ENCODE measurements at places on chromosomes 4 and X. TPM values are rescaled to one million over a fixed set of nuclear protein-coding genes. Genes with fewer than 3 reads are reported as not detected.

- no peaks in the 10 kb centered on the region for H3K4me1 ChIP-seq
- peaks cover 3% of the 10 kb centered on the region for H3K27me3 ChIP-seq
- no peak for DNase-seq
- H3K4me3 ChIP-seq, result no peak overlapping the region
These were observed 15.3 kb downstream of the CPZ start for GRCh38 chr4:8607603-8608481.

The ENPEP gene
- total RNA-seq, result 1.3 TPM

- no peak for DNase-seq
- H3K36me3 ChIP-seq, result no peaks in the 10 kb centered on the region
- no peaks in the 10 kb centered on the region for H3K27me3 ChIP-seq
- H3K4me1 ChIP-seq, result no peaks in the 10 kb centered on the region
- H3K4me3 ChIP-seq, result no peak overlapping the region
These were observed 28.0 kb downstream of the SCD5 start for GRCh38 chr4:82770607-82771006.

- H3K4me3 ChIP-seq, result peak overlapping the region; percentile 41
- no peaks in the 10 kb centered on the region for H3K4me1 ChIP-seq
- H3K27me3 ChIP-seq, result no peaks in the 10 kb centered on the region
- H3K36me3 ChIP-seq, result no peaks in the 10 kb centered on the region
- DNase-seq, result no peak
- H3K27ac ChIP-seq, result peak overlapping the region; percentile 61
These were observed 603 bp downstream of the NDNF start for GRCh38 chr4:121071640-121072223.

The CT45A2 gene
- total RNA-seq, result not detected

DNA sequence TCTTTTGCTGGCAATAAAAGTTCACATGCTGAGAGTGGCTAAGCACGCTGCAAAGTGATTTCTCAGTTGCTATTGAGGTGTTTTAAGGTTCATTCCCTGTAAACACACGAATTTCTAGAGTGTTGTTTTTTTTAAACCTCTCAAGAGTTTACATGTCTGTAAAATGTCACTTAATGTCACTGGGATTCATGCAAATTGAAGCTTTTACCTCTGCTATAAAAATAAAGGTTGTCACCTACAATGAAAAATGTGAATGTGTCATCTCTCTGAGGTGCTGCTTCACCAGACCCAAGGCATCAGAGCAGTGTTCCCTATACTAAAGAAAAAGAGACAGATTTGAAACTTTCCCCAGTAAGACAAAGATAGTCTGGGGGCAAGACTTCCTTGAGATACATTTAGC is 127.0 kb downstream of the PPA2 start:
- no peak for DNase-seq
- no peak overlapping the region for H3K4me3 ChIP-seq
- no peaks in the 10 kb centered on the region for H3K27me3 ChIP-seq

- peak; percentile 8 for DNase-seq
- H3K27ac ChIP-seq, result no peak overlapping the region
- H3K4me3 ChIP-seq, result no peak overlapping the region
- no peaks in the 10 kb centered on the region for H3K36me3 ChIP-seq
- H3K4me1 ChIP-seq, result no peaks in the 10 kb centered on the region
These were observed 18.4 kb downstream of the IL21 start for GRCh38 chr4:122602277-122603142.

The UNC5C gene
- 1.8 TPM for total RNA-seq

The NIPAL1 gene
- 5.4 TPM for total RNA-seq

DNA sequence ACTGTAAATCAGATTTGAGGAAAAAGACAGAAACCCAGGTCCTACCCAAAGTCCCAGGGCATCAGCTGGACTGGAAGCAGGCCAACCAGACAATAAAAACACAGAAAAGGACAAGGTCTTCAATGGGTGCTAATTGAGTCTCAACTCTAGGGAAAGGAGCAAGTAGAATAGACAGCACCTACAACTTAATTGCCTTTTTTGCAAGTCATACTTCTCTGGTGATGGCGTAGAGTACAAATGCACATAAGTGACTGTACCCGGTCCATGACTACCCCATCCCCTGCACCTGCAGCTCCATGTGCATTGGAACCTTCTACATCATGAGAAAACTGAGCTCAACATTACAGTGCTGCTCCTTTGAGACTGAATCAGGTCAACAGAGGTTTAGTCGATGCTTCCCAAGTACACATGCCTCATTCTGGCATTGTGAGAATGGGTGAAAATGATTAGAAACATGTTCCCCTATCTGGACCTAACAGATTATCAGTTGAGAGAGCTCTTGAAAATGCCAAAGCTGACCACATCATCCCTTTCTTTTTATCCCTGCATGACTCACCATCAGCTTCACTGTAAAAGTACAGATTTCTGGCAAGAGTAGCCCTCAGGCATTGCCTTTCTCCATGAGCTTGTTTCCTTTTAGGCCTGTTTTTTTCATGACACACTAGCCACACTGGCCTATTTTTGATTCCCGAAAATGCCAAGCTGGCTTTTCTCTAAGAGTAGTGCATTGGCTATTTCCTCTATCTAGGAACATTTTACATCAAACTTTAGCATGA is 298.3 kb downstream of the HS3ST1 start:
- no peaks in the 10 kb centered on the region for H3K4me1 ChIP-seq
- H3K27me3 ChIP-seq, result no peaks in the 10 kb centered on the region
- no peak for DNase-seq
- no peak overlapping the region for H3K4me3 ChIP-seq
- no peaks in the 10 kb centered on the region for H3K36me3 ChIP-seq
- no peak overlapping the region for H3K27ac ChIP-seq

The SUV39H1 gene
- total RNA-seq, result 7.4 TPM

DNA sequence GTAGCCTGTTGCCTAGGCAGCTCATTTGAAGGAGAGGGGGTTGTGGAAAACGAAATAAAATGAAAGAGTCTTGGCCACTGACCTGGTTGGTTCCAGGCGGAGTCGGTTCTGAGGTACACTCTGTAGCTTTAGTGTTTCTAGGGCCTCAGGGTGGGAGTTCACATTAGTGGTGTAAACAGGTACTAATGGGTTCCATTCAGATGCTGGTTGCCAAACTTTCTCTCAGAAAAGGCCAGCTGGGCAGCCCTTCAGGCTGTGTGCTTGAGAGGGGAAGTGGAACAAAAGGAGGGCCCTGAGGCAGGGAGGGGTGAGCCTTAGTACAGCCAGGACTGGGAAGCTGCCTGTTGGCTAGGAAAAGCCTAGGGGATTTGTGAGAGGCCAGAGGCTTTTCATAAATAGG is 24.8 kb downstream of the NHSL2 start:
- H3K27ac ChIP-seq, result no peak overlapping the region
- H3K4me3 ChIP-seq, result no peak overlapping the region
- H3K4me1 ChIP-seq, result no peaks in the 10 kb centered on the region
- DNase-seq, result no peak
- no peaks in the 10 kb centered on the region for H3K36me3 ChIP-seq

DNA sequence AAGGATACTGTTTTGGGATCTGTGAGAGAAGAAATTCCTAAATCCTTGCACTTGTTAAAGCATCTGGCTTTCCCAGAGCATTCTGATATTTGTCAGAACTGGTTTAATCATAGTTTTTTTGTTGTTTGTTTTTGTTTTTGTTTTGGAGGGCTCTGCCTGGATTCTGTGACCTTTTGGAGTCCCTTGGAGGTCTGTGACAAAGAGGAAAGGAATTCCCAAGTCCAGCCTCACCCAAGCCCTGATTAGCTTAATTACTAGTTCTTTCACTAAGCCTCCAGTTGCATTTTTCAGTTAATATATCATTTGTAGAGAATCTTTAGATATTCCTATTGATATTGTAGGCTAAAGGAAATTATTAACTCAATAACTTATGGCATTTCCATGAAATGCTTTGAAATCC is 711 bp downstream of the ACE2 start:
- DNase-seq, result no peak
- H3K27me3 ChIP-seq, result no peaks in the 10 kb centered on the region
- H3K36me3 ChIP-seq, result no peaks in the 10 kb centered on the region
- no peaks in the 10 kb centered on the region for H3K4me1 ChIP-seq

The SPATA18 gene
- 16.6 TPM for total RNA-seq

DNA sequence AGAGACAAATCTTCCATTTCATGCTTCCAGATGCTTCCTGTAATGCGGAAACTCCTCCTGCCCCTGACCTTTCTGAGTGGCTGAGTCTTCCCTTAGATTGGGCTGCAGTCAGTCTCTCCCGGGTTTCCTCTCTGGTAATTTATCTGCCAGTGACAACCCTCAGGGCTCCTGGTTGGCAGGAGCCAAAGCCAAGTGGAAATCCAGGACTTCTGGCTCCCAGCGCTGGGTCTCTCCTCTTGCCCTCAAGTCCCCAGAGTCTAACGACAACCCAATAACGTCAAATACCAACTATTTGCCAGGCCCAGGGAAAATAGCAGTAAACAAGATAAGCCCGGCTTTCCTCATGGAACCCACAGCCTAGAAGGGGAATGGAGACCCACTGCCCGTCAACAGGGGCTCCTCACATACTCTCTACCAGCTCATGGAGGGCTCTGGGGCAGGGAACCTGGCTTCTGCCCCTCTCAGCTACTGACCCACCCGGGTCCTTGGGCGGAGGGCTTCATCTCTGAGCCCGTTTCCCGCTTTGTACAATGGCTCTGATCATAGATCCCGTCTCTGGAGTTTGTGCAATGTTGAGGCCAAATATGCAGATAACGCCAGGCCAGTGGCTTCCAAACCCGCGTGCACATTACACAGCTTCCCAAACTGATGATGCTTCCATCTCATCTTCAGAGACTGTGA is 1.1 kb upstream of the TBC1D14 start:
- peak overlapping the region; percentile 99 for H3K27ac ChIP-seq
- H3K4me3 ChIP-seq, result peak overlapping the region; percentile 97
- no peaks in the 10 kb centered on the region for H3K36me3 ChIP-seq
- no peaks in the 10 kb centered on the region for H3K27me3 ChIP-seq
- no peak for DNase-seq

DNA sequence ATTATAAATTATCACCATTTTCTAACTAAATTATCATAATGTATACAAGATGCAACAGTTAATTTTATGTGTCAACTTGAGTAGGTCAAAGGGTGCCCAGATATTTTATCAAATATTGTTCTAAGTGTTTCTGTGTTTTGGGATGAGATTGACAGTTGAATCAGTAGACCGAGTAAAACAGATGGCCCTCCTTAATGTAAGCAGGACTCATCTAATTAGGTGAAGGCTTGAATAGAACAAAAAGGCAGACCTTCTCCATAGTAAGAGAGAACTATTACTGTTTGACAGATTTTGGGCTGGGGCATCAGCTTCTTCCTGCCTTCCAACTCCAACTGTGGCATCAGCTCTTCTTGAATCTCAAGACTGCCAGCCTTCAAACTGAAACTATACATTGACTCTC is 185.8 kb downstream of the TRAM1L1 start:
- H3K27me3 ChIP-seq, result no peaks in the 10 kb centered on the region
- H3K4me1 ChIP-seq, result no peaks in the 10 kb centered on the region
- no peak overlapping the region for H3K27ac ChIP-seq
- H3K36me3 ChIP-seq, result no peaks in the 10 kb centered on the region

DNA sequence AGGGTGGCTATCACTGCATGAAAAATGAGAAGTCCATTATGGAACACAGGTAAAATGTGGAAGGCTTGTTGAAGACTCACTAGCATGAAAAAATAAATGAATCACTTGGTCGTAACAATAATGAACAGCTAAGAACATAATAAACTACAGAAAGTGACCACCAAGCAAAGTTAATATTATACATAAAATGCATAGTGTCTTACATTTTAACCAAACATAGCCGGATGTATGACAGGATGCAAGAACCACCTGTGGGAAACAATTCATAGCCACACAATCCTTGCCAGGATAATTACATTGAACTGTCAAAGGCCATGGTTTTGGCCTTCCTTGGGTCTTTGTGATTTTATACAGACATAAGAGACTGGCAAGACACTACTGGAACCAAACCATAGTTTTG is 81.9 kb upstream of the ATXN3L start:
- DNase-seq, result no peak
- H3K27ac ChIP-seq, result no peak overlapping the region
- no peak overlapping the region for H3K4me3 ChIP-seq
- no peaks in the 10 kb centered on the region for H3K4me1 ChIP-seq

DNA sequence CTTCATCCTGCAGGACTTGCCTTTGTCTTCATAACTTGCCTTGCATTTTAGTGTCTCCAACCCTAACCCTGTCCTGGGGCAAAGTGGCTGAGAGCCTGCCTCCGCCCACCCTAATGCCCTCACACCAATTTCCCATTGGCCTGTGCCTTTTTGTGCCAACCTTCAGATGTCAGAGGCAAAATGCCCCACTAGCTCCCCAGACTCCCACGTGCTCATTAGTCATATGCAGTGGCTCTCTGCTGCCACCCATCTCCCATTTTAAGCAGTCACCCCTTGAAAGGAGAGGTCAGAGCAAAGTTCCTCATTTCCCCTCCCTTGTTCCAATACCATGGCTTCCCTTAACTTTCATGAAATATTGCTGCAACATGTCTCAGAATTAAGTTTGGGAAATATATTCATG is 74.8 kb upstream of the PASD1 start:
- no peaks in the 10 kb centered on the region for H3K4me1 ChIP-seq
- H3K27ac ChIP-seq, result no peak overlapping the region
- no peaks in the 10 kb centered on the region for H3K27me3 ChIP-seq
- no peak overlapping the region for H3K4me3 ChIP-seq
- H3K36me3 ChIP-seq, result no peaks in the 10 kb centered on the region
- DNase-seq, result no peak

The IL3RA gene
- total RNA-seq, result 7.2 TPM

The SSX1 gene
- not detected for total RNA-seq

The ADGRG2 gene
- total RNA-seq, result 6.0 TPM
